ENCODE measurements at places on chromosomes 7 and 10.

DNA sequence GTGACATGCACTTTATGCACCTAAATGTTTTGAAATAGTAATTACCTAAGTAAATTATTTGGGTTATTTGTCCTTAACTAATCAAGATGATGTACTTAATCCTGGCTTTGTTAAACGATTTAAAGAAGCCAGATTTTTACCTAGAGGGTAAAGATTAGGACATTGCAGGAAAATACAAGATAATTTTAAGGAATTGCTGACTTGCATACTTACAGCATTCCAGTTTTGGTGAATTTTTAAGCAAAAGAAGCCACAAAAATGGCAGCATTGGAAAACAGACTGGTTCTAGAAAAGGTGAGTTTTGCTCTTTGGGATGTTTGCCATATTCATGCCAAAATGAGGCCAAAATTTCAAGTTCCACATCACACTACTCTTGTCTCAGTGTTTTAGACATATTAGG is 33.4 kb downstream of the BCAP29 start:
- H3K27me3 ChIP-seq: no peaks in the 10 kb centered on the region
- H3K36me3 ChIP-seq: peaks cover 47% of the 10 kb centered on the region
- no peak overlapping the region for H3K27ac ChIP-seq
- H3K4me1 ChIP-seq: peaks cover 17% of the 10 kb centered on the region
- no peak overlapping the region for H3K4me3 ChIP-seq

DNA sequence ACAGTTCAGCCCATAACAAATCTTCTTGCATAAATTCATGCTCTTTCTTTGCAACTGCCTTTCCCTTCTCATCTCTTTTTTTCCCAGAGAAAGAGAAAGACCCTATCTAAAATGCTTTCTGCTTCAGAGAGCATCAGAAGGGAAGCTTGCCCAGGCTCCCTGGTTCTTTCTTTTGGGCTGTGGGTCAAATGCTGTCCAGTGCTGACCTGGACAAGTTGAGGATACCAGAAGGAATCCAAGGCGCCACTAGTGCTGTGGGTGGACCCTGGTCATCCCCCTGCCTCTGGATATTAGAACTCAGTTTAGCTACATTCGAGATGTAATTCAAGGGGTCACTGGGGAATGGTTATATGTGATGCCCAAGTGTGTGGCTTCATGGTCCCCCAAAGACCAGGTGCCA is 411.6 kb downstream of the RPS24 start:
- no peak overlapping the region for H3K4me3 ChIP-seq
- DNase-seq: no peak
- H3K36me3 ChIP-seq: no peaks in the 10 kb centered on the region
- H3K27me3 ChIP-seq: peaks cover 2% of the 10 kb centered on the region
- H3K4me1 ChIP-seq: no peaks in the 10 kb centered on the region
- H3K27ac ChIP-seq: no peak overlapping the region

DNA sequence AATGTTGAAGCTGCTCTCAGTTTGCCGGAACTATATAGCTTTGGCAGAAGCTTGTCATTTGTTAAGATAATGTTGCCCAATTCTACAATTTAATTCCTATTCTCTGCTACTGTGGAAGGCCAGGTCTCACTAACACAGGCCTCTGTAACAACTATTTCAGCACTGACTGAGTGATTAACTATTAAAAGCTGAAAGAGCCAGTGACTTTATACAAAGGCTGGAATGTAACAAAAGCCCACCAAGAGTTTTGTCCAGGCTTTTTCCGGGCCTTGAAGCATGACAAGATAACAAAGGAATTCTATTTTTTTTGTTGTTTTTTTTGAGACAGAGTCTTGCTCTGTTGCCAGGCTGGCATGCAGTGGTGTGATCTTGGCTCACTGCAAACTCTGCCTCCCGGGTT is 795.6 kb downstream of the PHTF2 start:
- H3K27ac ChIP-seq: no peak overlapping the region
- H3K36me3 ChIP-seq: no peaks in the 10 kb centered on the region
- H3K4me1 ChIP-seq: no peaks in the 10 kb centered on the region
- no peak overlapping the region for H3K4me3 ChIP-seq
- no peaks in the 10 kb centered on the region for H3K27me3 ChIP-seq
- DNase-seq: no peak

DNA sequence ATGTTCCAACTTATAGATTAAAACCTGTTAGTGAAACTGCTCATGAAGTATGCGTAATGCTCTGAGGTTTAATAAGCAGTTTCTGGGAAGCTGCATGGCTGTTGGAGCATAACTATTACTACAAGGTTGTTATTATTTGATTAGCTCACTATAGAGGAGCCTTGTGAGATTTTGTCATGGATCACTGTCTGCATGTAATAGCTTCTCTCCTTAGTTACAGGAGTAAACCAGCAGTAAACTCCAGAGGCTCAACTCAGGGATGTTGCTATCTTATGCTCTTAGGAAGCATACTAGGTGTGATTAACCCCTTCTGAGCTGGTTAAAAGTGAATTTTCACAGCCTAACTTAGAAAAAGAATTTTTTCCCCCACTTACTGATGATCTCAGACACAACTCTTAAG is 63.6 kb upstream of the IFRD1 start:
- H3K27me3 ChIP-seq: peaks cover 28% of the 10 kb centered on the region
- peaks cover 6% of the 10 kb centered on the region for H3K4me1 ChIP-seq
- no peaks in the 10 kb centered on the region for H3K36me3 ChIP-seq
- H3K27ac ChIP-seq: no peak overlapping the region

DNA sequence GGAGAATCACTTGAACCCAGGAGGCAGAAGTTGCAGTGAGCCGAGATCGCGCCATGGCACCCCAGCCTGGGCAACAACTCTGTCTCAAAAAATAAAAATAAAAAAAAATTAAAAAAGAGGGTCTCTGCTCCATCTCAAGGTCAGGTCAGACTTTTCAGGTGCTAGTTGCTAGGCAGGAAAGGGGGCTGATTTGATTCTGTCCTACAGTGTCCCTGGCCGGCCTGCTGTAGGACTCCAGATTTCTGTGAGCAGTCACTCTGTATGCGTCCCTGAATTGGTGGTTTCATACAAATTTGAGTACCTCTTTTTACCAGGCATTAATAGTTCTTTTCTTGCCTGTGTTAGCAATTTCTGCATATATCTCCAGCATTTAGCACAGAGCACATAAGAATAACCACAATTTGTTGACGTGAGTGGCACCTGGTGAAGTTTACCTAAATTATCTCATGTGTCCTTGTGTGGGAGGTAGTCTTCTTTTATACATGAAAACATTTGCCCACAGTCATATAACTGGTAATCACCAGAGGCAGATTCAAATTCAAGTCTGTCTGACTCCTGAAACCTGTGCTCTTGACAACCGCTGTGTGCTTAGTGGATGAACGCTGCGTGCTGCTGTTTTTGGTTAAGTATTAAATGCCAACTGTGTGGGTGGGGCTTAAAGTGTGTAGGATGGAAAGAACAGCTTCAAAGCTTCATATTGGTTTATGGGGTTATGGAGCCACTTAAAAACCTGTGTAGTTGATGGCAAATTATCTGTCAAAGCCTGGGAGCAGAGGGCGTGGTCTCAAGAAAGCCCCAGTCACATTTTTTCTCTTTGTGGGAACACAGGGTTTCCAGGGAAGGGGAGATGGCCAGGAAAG is 3.2 kb upstream of the ZNF775 start:
- H3K4me3 ChIP-seq: peak overlapping the region; percentile 75
- H3K4me1 ChIP-seq: peaks cover 54% of the 10 kb centered on the region
- H3K36me3 ChIP-seq: peaks cover 22% of the 10 kb centered on the region
- DNase-seq: no peak
- peak overlapping the region; percentile 87 for H3K27ac ChIP-seq
- H3K27me3 ChIP-seq: no peaks in the 10 kb centered on the region

DNA sequence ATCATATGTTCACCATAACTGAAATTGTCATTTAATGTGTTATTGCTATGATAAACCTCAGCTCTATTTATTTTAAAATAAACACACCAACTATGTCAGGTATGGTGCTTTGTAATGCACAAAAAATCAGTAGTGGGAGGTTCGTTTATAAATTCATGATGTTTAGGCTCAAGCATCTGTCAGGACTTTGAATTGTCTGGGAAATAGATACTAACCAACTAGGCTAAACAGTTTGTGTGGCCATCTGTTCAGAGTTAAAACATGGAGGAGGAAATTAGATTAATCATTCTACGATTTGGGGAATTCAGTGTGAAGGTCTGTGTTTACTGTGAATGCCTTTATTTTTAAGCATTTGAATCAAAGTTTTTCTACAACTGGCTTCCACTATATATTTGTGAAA is 212.6 kb upstream of the FZD8 start:
- H3K27me3 ChIP-seq: no peaks in the 10 kb centered on the region
- no peaks in the 10 kb centered on the region for H3K36me3 ChIP-seq
- H3K4me1 ChIP-seq: no peaks in the 10 kb centered on the region
- DNase-seq: no peak
- H3K27ac ChIP-seq: no peak overlapping the region

DNA sequence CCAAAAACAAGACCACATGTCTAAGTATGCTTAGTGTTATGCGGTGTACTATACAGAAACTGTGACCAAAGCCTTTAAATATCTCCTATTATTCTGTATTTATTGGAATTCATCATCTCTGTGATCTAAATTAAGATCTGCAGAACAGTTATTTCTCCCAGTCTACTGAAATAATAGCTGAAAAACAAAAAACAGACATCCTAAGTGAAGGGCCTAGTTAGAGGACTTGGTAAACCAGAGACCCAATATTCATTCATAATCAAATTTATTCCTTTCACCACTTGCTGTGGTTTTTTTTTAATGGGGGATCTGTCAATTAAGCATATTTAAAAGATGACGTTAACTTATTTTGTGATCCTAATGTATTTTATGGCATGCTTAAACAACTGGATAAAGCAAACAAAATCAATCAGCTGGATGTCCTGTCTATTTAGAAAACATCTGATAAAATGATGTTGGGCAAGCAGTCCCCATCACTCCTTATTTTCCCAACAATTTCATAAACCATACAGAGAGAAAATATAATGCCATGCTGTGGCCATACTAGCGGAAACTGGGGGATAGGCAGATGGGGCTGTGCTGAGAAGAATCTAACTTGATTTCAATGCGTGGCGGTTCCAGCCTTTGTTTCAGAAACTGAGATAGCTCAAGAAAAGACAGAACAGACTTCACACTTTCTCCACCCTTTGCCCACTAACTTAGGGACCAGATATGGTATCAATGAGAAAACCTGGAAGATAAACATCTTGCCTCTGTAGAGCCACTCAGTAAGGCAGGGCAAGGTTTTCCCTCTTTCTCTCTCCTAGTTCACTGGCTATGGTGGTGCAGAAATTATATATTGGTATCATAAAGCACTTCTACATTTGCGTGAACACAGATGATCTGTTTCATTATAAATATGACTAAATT is 32.9 kb downstream of the ICA1 start:
- H3K36me3 ChIP-seq: no peaks in the 10 kb centered on the region
- peaks cover 22% of the 10 kb centered on the region for H3K27me3 ChIP-seq
- DNase-seq: no peak
- no peak overlapping the region for H3K4me3 ChIP-seq
- H3K4me1 ChIP-seq: no peaks in the 10 kb centered on the region
- no peak overlapping the region for H3K27ac ChIP-seq

DNA sequence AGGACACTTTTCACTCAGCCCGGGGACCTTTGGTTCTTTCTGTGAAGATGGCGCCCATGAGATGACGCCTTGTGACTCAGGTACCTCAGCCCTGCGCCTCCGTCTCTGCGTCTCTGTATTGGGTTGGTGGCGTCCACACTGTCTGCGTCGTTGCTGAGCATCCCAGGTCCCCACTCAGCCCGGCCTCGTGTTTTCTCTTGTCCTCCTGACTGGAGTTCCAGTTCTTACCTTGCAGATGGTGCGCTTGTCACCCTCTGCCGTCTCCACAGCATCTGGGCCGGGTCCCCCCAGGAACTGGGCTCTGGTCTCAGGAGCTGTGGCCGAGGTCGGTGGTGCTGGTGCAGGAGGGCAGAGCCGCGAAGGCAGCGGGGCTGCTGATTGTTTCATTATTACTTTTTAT is 150.4 kb downstream of the WDR37 start:
- peaks cover 5% of the 10 kb centered on the region for H3K4me1 ChIP-seq
- no peak overlapping the region for H3K27ac ChIP-seq
- H3K4me3 ChIP-seq: no peak overlapping the region
- H3K27me3 ChIP-seq: no peaks in the 10 kb centered on the region

Measured in activated T-helper 1 cell treated with anti-CD3 and anti-CD28 coated beads, Interleukin-12 subunit alpha, Interleukin-12 subunit beta, Interleukin-2, Interleukin-4 antibody, amounts not matched to agents 30 ng/mL and 10 ng/mL and 1 ng/mL, durations not matched to agents 14 hours and 24 hours and 36 hours (primary cell).